ENCODE measurements at places on chromosomes 7 and 10.

DNA sequence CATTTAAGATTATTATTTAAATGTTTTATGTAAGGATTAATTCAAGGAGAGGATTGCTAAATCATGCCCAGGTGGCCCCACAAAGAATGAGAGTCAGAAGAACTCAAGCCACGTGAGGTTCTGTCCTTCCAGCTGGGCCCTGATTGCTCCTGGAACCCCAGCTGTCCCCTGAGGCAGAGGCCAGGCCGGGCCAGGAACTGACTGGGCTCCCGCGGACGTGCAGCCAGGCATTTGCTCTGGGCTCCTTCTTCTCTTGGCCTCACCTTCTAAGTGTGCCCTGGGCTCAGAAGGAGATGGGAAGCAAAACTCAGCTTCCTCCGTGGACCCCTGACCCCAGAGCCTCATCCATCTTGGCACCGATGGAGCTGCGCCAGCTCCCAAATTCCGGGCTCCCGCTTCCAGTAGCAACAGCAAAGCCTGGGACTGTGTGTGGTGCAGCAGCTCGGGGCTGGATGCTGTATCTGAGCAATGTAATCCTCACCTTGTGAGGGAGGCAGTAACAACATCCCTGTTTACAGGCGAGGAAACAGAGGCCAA is 250.6 kb upstream of the PPP2R2D start:
- DNase-seq: no peak

DNA sequence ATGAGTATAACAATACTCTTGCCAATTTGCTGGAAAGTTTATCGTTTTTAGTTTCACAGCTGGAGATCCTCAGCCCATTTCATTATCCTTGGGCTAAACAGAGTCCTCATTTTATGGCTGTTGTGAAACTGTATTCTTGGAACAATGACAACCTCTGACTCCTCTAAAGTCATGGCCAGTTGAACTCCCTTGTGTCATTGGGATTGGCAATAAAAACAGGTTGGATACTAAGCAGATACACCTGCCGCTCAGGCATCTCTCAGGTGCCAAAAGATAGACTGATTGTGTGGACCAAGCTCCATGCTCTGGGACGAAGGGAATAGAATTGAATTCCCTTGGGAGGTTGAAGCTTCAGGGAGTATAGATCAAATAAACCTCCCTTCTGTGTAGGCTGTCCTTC is 182.2 kb downstream of the WDR11 start:
- DNase-seq: no peak

GRCh38 chr7:38938589-38938988 is 29.6 kb upstream of the VPS41 start:
- DNase-seq: no peak

DNA sequence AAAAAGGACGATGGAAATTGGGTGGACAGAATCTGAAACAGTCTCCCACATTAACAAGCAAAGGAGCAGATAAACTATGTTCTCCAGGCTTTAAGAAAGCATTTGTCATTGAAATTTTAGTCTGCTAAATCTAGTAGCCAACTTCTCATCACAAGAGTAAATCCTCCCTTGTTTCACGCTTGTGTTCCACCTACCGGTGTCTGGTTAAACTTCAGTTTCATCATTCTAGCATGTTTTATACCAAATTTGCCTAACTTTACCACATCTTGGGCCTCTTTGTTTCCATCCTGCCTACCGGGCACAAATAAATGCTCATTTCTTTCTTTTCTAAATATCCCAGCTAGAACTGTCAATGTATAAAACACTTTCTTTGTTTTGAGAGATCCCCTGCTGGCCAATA is 5.8 kb downstream of the LIPA start:
- no peak for DNase-seq

GRCh38 chr7:87339373-87339897 is 6.0 kb upstream of the CROT start:
- no peak for DNase-seq

All from activated CD4-positive, alpha-beta T cell treated with anti-CD3 and anti-CD28 coated beads, Interleukin-2, amount 50 U/mL, for 48 hours (primary cell).